Left renal cortex interstitium (tissue), 4 donors: ENCODE measurements at places on chromosomes 5 and 9.

DNA sequence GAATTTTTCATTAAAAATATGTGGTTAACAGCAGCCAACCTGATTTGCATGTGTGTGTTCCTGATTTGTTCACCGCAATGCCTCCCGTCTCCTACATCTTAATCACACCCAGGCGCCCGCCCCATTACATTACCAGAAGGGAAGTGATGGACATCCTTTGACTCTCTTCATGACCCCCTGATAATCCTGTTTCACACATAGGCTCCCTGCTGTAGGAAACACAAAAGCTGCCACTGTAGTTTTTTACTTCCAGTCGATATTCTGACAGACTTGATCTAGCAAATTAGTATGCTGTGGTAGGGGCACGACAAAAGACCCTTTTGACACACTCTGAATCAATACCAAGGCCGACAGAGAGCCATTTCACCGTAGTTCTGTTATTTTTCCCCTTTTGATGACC is 287.8 kb upstream of the ISL1 start:
- no peak for DNase-seq

GRCh38 chr9:137470785-137471184 is 11.7 kb upstream of the NSMF start:
- no peak for DNase-seq

DNA sequence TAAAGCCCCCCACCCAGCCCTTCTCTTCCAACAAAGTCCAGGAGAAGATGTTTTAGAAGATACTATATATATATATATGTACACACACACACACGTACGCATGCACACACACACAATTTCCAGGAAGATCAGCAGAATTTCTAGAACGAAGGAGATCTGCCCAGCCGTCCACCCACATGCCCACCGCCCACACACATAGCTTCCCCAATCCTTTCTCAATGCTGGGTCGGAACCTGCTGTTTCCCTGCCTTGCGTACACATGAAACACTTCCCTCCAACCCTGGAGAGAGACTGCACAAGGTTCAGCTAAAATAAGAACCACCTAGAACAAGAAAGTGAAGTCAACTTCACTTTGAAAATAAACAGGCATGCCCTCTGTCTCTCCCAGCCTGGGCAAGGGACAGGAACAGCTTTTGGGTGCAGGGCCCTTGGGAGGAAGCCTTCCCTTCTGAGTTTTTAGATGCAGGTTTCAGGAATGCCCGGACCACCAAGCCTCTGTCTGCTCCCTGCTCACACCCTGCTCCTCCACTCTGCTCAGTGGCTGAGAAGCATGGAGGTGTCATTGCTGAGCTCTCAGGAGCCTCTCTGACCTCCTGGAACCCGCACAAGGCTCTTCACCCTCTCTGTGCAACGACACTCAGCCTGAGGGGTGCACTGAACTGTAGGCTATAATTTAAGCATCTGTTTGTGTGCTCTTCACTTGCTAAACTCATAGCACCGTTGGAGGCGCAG is 149.4 kb downstream of the C5orf15 start:
- no peak for DNase-seq

- DNase-seq: no peak
Measured at GRCh38 chr5:109964136-109964535, 274.4 kb downstream of the MAN2A1 start.

DNA sequence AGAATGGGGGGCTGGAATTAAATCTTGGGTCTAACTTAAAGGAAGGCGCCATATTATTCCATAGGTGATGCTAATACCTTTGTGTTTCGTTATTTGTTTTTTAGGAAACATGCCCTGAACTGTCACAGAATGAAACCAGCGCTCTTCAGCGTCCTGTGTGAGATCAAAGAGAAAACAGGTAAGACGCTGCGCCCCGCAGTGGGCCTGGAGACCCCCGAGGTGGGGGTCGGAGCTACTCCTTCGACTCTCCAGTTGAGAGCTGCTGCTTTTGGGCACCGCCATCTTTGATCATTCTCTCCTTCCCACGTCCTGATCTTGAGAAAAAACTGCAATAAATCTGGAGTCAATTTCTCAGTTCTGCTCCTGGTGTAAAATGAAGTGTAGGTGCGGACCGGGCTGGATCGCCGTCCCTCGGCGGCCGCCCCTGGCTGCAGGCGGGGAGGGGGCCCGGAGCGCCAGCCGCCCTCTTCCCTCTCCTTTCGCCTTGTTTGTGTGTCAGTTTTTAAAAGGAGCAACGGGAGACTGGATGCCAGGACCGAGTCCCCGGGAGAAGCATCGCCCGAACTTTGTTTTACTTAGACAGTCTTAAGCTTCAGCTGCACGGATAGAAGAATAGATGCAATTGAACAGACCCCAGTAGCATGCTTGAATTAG is 1.4 kb downstream of the PBX3 start:
- no peak for DNase-seq

DNA sequence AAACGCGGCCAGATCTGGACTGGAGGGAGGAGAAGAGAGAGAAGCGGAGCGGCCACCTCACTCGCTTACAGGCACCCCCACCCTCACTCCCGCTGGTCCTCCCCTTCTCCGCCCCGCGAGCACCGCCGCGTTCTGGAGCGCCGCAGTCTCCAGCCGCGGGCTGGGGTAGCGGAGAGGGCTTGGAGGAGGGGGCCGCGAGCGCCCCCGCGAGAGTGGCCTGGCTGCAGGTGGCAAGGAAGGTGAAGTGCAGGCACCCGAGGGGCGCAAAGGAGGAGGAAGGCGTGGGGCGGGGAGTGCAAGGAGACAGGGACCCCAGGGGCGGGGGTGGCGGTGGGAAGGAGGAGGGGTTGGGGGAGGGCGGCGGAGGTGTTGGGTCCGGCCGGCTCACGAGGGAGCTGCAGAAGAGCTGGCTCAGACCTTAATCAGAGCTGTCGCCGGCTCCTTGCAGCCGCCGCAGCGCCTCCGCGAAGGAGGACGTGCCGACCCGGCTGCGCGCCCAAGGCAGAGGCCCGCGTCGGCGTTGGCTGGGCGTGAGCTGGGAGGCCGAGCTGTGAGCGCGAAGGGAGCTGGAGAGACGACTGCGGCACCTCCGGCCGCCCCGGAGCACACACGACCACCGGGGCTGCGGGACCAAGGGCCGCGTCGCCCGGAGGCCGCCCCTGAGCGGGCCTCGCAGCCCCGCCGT is at the start of gene DMRT3:
Gene DMRT3, plus strand, starts transcription at position 398 of the 685 bp plus-strand sequence. CDS start 347 bp downstream, outside the sequence.
- no peak for DNase-seq

DNA sequence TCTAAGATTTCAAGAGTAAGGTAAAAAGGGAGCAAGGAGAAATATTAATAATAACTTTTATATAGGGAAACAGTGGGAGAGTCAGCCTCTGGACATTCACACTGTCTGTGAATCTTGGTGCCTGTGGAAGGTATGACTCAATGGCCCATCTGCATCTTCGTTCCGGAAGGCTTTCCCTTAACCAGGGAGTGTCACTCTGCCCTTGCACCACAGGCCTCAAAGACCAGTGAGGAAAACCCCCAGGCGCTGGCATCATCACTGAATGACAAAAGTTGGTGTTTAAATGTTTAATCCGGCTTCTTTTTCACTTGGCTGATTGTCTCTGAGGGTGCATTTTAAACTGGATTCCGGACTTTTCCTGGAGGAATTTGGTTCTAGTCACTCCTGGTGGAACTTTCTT is 522.4 kb upstream of the TLE4 start:
- no peak for DNase-seq

DNA sequence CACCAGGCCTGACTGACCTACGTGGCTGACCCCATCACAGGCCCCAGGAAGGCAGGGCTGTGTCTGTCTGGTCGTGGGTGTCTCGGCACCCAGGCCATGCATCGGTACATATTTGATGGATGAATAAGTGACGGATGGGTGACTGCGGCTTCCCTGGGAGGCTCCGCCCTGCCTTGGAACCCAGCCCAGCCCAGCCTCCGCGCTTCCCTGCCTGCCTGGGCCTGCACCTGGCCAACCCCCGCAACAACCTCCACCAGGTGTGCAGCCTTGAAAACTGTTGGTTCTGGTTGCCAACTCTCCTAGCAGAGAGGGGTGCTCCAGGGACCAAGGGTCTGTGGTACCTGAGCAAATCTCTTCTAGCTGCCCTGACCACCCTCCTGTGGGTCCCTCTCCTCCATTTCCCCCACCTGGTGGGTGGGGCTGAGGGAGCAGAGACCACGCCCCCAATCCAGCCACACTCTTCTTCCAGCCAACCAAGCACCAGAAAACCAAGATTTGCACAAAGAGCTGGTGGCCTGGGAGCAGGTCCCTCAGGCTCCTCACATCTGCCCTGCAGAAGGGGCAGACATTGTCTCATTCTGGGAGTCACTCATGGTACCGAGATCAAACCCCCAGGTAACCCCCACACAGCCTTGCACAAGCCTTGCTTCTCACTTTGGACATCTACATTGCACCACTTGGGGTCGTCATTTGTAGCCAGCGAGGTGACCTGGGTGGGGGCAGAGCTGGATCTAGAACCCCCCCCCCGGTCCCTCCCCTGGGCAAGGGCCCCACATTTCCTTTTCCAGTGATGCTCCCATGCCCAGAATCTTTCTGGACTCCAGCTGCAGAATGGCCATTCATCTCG is 100.6 kb upstream of the IER5L start:
- DNase-seq: no peak

- DNase-seq: no peak
Measured at GRCh38 chr5:177378884-177379883, 5.0 kb upstream of the SLC34A1 start.

- DNase-seq: no peak
Measured at GRCh38 chr5:5437227-5438172, 15.0 kb downstream of the ICE1 start.

GRCh38 chr9:134947265-134947955 is 29.7 kb upstream of the FCN1 start:
- DNase-seq: no peak

DNA sequence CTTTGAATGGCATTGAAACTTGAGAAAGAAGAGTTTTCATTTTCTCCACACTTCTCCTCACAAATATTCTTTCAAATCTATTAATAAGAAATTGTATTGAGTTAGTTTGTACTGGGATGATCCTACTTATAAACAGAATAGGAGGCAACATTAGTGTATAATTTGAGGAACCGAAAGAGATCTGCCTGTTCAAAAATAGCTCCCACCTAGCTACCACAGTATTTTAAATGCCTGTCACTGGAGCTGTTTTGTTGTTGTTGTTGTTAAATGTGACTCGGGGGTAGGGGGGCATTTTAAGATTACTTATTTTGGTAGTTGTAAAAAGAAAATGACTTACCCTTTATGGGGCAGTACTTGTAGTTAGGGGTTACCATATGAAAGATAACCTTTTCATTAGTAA is 20.1 kb upstream of the HAPLN1 start:
- DNase-seq: no peak

DNA sequence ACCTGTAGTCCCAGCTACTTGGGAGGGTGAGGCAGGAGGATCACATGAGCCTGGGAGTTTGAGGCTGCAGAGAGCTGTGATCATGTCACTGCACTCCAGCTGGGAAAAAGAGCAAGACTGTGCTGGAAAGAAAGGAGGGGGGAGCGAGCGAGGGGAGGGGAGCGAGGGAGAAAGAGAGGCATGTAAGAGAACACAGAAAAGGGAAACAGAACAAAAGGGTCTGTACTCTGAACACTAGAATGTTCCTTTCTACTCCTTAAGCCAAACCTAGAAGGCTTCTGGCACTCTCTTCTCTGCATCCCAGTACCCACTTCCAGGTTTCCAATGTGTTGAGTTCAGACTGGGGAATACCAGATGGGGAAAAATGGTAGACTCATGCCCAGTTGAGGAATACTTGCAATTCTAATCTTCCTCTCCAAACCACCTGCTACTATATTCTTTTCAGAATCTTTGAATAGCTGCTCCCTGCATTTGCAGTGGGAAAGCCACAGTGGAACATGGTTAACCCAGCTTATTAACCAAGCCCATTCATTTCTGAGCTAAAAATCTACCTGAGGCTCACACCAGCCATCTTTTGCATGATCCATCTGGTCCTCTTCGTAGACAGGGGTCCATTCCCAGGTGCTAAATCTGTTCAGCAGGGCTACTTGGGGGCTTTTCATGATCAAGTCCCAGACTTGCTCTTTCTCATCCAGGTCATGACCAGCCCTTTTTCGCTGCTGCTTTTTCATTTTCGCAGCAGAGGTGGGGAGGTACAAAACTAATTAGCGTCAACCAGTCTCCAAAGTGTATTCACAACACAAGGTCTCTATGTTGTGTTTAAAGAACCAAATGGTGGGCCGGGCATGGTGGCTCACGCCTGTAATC is 34.9 kb downstream of the SEMA4D start:
- DNase-seq: no peak

DNA sequence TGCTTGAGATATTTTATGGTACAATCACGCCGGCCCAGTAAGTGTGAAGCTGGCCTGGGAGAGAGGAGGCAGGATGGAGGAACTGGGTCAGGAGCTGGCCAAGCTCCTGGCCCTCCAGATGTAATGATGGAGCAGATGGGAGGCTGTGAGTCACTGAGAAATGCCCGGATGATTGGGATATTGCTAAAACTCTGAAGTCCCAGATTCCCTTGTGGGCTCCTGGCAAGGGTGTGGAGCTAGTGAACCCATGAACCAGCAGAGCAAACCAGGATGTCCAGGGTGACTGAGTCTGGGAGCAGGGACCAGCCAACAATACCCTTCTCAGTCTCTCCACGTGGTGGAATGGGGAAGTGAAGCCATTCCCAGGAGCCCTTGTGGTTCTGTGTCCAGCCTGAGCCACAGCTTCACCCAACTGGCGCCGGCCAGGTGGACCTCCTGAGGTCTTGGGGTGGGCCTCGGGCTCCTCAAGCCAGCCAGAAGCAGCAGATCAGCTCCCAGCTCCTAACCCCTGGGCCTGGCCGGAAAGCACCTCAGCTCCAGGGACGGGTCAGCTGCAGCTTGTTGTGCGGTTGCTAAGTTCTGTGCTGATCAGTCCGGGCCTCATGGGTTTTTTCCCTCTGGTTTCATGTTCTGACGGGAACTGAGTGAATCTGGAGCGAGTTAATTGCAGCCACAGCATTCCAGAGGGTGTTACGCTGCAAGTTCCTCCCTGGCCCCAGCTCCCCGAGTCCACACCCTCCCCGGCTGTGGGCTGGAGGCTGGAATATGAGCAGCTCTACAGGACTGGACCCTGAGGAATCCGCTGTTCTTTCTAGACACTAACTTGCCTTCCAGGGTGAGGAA is 37.6 kb downstream of the DUSP1 start:
- no peak for DNase-seq

DNA sequence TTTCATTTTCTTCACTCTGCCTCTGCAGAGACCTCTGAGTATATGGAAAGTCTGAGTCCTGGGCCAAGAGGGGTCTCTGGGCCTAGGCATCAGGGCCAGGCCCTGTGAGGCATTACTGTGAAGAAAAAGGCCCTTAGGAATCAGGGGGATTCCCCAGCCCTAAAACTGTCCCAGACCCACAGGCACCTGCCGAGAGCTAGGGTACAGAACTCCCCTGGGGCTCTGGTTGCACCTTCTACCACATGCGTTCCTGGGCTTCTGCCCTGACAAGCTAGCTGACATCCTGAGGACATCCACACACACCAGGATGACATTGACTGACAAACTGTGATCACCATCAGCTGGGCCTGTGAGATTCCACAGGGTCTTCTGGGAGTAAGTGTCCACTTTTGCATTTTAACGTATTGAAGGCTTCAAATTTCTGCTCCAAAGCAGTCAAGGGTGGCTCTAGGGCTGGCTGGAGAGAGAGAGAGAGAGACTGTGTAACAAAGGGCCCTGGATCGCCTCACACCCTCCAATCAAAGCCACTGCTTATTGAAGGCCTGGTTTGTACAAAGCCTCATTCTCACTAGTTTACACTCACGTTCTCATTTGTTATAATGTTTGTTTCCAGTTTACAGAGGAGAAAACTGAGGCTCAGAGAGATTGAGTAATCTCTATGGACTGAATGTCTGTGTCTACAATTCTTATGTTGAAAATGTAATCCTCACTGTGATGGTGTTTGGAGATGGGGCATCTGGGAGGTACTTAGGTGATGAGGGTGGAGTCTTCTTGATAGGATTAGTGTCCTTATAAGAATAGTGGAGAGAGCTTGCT is 45.1 kb downstream of the TGFBI start:
- DNase-seq: no peak
